Fibroblast of villous mesenchyme (primary cell): ENCODE measurements at places on chromosomes 5 and 9.

GRCh38 chr5:128135286-128135685 lies 51.7 kb downstream of the SLC12A2 start:
- DNase-seq: no peak

DNA sequence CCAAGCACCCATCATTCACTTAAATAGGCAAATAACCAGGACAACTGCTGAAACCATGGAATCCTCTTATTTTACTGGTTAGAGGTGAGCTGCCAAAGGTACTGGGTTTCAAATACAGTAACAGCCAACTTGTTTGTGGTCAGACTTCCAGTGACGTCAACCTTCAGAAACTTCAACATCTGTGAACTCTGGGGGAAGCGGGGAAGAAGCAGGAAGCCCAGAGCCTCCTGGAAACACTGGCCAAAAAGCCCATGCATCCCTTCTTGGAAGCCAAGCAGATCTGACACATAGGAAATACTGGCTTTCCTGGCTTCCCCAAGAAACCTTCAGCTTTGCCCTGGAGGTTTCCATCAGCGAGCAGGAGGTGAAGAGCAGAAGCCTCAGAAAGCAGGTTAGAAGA lies 4.9 kb upstream of the FRRS1L start:
- peak; percentile 22 for DNase-seq

- no peak for DNase-seq
These were observed 149.8 kb downstream of the NR2F1-AS1 start for GRCh38 chr5:93431250-93431649.

GRCh38 chr9:77896269-77896937 lies 135.2 kb downstream of the GNAQ start:
- DNase-seq: no peak

DNA sequence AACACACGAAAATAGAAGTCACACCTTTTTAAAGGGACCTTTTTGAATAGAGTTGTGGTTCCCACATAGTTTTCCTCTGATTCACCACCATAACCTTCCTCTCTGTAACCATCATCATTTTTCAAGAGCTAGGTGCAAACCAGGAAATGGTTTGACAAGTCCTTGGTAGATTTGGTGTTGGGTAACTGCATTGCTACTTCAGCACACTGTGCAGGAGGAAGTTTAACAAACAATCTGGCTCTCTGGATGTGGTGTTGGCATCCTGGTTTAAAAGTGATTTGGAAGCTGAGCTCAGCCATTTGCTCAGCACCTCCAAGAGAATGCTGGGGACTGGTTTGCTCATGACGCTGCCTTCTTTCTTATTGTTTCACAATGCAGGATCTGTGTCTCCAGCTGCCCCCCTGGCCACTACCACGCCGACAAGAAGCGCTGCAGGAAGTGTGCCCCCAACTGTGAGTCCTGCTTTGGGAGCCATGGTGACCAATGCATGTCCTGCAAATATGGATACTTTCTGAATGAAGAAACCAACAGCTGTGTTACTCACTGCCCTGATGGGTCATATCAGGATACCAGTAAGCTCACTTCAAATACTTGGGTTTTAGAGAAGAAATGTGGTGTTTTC lies 213.1 kb downstream of the RFK start:
- peak; percentile 30 for DNase-seq

DNA sequence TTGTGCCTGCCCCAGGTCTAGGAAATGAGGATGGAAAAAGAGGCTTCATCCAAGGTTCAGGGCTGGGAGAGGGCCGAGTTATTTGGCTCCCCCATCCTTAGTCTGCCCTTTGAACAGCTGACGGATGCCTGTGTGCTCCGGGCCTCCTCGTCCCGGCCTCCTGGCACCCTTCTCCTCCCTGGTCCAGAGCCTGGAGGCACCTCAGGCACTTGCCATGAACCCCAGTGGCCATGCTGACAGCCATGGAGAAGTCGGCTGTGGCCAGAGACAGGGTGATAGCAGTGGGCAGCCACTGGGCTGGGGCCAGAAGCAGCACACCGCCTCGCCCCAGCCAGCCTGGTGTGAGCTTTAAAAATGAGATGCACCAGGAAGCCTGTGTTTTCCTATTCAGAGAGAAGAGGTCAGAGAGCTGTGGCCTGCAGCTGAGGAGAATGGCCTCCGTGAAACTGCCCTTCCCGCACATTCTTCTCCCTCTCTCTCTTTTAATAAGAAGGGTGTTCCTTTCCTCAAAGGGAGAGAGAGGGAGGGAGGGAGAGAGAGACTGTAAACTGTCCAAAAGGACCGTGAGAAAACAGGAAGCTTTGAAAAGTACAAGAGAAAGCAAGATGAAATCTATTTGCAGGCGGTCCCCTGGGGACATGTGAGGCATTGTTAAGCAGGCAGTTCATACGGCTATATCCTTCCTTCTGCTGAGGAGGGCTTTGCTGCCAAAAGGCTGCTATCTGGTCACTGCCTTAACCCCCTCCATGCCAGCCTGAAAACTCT lies 55.3 kb downstream of the ZNF366 start:
- DNase-seq: peak; percentile 91

DNA sequence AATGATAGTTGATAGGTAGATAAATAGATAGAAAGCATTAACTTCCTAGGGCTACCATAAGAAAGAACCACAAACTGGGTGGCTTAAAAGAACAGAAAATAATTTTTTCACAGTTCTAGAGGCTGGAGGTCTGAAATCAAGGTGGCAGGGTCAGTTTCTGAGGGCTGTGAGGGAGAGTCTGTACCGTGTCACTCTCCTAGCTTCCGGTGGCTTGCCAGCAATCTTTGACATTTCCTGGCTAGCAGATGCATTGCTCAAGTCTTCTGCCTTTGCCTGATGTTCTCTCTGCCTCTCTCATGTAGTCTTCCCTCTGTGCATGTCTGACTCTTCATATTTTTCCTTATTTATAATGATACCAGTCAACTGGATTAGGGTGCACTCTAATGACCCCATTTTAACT lies 1132.7 kb downstream of the CDH9 start:
- DNase-seq: no peak

DNA sequence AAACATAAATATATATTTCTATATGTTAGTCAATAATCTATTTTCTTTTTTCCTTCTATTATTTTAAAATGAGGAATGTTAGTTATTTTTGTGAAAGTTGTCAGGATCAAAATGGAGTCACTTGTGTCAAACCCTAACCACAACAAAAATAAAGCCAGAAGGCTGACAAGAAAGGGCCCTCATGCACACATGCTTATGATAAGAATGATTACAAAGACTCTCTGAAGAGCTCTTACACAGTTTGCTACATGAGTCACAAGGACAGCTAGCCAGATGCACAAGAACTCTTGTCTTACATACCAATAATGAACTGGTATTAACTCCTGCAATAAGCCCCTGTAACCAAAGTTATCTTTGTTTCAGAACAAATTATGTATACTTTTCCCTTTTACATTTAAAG lies 64.7 kb downstream of the GGTA1 start:
- peak; percentile 53 for DNase-seq

GRCh38 chr5:113548396-113548795 lies 34.9 kb downstream of the YTHDC2 start:
- DNase-seq: no peak

- no peak for DNase-seq
These were observed 443.5 kb upstream of the KLF4 start for GRCh38 chr9:107933097-107933496.

DNA sequence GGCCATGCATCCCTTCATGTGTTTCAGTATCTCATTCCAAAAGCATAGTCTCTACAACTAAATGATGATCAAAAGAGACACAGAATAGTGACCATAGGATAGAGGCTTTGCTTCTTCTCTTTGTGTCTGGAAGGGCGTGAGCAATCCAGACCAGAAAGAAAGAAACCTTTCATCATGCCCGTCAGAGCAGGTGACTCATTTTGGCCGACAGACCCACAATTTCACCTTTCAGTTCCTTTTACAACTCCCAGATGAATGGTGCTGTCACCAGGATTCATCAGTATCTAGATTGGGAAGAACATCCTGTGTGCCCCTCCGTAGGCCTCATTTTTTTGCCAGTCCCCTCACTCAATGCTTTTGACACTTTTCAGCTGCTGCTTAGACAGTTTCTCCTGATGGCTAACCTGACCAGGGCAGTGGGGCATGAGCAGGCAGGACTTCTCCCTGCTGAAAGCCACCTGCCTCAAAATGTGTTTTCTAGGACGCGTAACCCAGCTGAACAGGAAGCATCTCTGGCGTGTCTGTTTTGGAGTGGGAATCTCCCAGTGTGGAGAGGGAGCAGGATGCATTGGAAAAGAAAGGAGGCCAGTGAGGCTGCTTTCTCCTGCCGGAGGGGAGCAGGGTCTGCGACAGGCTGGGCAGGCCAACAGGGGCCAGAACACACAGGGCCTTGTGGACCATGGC lies 21.2 kb downstream of the ABLIM3 start:
- DNase-seq: peak; percentile 52

DNA sequence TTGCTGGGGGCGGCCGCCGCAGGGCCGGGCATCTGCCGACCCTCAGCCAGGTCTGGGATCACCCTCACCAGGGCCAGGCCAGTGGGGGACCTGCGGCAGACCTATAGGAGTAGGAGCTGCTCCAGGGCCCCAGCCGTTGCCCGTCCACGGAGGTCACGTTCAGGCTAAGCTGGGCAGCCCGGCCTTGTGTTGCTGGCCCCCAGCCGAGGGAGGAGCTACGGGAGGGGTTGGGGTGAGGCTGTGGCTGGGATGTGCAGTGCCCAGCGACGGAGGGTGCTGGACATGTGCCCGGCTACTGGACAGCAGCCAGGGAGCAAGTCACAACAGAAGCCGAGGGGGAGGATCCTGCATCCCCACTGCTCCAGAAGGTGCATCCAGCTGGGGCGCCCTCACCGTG lies 39.6 kb upstream of the SLC6A19 start:
- DNase-seq: no peak

DNA sequence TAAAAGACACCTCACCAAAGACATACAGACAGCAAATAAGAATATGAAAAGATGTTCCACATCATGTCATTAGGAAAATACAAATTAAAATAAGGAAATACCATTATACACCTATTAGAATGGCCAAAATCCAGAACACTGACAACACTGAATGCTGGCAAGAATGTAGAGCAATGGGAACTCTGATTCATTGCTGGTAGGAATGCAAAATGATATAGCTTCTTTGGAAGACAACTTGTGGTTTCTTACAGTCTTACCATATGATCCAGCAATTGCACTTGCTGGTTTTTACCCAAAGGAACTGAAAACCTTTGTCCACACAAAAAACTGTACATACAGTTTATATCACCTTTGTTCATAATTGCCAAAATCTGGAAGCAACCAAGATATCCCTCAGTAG lies 6.5 kb downstream of the TMEM161B start:
- no peak for DNase-seq

DNA sequence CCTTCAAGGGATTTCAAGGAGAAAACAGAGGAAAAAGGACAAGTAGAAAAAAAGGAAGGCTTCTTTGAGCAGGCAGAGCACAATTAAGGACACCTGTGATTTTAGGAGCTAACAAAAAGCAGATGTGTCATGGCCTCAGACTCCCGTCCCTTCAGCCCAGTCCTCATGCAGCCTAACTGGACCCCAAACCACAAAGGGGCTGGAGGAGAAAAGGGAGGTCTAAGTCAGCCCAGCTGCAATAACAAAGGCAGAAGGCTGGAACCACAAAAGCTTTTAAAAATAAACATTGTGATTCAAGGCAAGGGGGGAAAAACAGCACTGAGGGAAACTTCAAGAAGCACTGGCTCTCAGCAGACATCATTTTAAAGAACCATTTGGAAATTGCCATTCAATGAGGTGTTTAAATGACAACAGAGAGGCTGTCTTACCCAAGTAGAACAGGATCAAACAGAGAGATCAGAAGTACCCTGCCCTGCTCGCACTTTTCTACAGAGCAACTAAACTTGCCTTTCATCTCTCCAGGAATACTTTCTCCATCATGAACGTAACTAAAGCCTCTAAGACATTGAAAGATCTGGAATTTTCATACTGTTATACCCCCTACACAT lies 89.3 kb downstream of the SEMA5A start:
- peak; percentile 65 for DNase-seq

DNA sequence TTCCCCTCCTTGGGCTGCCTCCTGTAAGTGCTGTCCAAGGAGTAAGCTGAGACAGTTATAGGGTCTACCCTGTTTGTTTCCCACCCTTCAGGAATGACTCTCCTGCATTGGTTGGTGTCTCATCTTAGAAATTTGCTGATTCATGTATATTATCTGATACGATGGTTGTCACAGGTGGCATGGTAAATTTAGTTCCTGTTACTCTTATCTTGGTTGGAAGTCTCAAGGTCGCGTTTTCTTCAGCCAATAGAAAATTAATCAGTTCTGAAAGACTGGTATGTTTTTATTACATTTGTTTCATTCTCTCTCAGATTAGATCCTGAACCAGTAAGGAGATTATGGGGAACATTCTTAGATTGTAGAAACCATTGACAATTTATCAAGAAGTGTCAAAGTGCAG lies 42.7 kb downstream of the SCGB3A1 start:
- no peak for DNase-seq

DNA sequence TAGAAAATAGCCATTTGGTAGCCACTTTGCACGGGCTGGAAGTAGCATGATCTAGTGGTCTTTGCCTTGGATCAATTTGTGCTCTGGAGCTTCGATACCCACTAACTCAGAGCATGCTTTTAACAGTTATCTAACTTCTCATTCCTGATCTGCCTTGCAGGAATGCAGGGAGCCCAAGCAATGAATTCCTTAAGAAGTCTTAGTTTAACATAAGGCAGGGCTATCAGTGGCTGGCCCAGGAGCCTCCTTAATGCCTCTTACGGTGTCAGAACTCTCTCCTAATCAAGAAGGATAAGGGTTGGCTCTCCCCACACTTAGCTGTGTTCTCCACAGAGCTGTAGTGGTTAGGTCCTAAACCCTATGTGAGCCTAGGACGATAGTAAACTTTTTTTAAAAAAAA lies 95.8 kb upstream of the TBCA start:
- DNase-seq: no peak

GRCh38 chr9:89677702-89678395 lies 73.0 kb downstream of the GADD45G start:
- DNase-seq: no peak

DNA sequence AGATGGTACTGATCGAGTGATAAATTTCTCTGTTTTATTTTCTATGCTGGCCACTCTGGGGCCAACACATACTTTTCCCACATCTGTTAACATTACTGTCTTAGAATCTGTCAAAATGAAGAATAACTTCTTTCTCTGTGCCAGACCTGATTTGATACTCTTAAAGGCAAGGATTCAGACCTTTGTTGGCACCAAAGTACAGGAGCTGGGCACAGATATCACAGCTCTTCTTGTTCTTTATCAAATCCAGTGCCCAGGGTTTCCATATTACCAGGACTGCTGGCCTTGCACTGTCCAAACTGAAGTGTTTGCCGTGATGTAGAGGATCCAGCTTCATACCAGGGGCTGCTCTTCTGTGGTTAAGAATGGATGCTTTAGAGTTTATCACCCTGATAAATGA lies 20.9 kb downstream of the ZNF474 start:
- no peak for DNase-seq
